ENCODE measurements at places on chromosomes 2 and 18.

DNA sequence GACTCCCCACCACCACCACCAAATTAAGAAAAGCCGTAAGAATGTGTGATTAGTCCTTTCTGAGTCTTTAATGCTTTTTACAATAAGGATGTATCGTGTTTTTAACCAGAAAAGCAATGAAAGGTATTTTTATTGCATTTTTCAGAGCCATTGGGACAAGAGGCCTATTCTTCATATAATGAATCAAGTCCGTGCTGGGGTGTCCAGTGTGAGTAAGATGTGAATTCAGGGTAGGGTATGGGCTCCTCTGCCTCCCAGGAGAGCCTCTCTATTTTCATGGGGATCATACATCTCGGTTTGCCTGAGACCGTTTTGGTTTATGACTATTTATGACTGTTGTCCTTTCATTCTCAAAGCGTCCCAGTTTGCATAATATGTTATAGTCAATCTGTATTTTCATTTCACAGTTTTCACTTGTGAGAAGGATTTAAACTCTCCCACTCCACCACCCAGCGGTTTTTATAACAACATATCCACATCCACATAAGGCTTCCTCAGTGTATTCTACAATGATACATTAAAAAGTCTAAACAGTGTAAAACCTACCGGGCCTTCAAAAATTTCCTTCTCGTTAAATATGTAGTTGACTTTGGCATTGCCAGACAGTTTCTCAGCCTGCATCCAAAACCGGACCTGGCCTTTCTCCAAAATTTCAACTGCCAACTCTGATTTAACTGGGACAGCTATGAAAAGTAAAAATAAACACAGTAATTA, 80.8 kb upstream of the LPIN2 start:
- no peak for DNase-seq

DNA sequence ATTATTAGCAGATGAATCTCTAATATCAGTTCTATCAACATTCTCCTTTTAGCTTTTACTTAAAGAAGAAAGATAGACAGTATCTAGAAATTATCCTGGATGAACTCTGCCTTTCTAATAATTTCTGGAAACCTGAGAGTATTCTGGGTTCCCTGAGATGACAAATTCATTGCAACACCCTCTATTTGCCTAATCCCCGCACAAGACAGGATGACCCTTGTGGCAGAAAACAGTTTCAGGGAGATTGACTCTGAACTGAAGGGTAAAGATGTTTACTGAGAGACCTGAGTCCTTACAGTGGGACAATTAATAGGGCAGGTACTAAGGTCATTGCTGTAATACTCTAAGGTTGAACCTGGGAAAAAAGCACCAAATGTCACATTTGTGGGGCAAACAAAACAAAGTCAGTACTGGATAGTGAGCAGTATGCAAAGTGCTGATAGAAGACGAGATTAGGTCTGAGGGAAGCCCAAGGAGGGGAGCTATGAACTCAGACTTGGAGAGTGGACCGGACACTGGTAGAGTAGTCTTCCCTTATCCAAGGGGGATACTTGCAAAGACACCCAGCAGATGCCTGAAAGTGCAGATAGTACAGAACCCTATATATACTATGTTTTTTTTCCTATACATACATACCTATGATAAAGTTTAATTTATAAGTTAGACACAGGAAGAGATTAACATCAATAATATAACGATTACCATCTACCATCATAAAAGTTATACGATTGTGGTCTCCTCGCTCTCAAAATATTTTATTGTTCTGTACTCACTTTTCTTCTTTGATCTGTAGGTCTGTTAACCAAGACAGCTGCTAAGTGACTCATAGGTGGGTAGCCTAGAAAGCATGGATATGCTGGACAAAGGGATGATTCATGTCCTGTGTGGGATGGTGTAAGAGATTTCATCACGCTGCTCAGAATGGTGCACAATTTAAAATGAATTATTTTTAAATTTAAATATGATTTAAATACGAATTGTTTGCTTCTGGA, 148.3 kb upstream of the KLHL14 start:
- no peak for DNase-seq

DNA sequence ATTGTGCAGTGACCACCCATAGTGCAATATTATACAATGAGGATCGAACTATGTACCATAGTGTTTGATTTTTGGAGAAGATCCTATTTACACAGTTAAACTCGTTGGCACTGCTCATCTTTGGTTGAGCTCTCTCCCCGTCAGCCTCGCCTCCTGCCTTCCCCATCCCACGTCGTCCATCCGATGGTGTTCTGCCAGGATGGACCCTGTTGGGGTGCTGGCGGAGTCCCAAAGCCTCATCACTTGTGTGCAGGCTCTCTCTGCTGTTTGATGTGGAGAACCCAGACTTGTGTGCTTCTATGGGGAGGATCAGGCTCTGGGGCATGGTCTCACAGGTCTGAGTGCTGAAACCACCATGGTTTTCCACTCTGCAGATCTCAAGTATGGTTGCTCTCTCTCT, 85.4 kb downstream of the ITGB1BP1 start:
- DNase-seq = no peak

- no peak for DNase-seq
Measured at GRCh38 chr2:70826696-70827350, 6.4 kb upstream of the CLEC4F start.

DNA sequence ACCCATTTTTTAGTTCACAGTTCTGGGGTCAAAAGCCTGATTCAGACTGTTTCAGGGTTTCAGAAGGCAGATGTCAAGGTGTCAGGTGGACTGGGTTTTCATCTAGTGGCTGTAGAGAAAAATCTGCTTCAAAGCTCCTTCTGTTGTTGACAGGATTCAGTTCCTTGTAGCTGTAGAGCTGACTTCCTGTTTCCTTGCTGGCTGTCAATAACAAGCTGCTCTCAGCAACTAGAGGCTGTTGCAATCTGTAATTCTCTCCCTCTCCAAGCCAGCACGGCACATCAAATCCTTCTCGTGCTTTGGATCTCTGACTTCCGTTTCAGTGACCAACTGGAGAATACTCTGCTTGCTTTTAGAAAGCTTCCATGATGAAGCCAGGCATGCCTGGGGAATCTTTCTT, 179.4 kb downstream of the DOK6 start:
- peak; percentile 23 for DNase-seq

DNA sequence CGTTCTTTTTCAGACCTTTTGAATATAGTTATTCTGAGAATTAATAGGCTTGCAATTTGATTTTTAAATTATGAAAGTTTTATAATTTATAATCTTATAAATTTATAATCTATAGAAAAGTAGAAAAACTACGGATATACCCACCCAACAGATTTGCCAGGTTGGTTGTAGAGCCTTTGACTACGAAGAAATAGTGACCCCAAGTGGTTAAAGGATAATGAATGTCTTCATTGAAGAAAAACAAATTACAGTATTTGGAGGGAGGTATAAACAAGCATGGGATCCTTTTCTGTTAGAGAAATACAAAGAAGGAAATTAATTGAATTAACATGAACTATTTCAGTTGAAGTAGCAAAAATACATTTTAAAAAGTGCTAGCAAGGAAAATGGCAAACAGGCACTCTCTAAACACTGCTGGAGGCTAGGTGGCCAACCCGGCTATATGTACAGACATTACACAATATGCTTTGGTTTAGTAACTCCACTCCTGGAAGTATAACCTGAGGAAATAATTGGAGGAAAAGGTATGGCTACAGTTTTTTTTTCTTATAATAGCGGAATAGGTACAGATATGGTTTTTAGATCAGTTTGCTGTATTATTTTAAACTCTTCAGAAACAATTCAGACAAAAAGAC, 110.9 kb downstream of the MIB1 start:
- peak; percentile 10 for DNase-seq

- DNase-seq = peak; percentile 51
Measured at GRCh38 chr18:46073474-46074331, 1.6 kb upstream of the PSTPIP2 start.

DNA sequence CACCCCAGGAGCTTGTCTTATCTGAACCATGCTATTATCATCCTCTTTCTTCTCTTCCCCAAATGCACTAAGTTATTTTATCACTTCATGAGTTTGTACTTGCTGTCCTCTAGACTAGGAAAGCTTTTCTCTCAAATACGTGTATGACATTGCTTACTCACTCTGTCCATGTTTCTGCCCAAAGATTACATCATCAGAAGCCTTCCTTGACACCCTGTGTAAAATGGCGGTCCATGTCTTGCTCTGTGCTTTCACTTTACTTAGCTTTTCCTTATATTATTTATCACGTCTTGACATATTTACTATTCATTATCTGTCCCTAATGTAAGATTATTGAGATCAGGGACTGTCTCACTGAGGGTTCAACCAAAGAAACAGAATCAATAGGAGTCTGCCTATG, 196.1 kb upstream of the ZEB2 start:
- no peak for DNase-seq

DNA sequence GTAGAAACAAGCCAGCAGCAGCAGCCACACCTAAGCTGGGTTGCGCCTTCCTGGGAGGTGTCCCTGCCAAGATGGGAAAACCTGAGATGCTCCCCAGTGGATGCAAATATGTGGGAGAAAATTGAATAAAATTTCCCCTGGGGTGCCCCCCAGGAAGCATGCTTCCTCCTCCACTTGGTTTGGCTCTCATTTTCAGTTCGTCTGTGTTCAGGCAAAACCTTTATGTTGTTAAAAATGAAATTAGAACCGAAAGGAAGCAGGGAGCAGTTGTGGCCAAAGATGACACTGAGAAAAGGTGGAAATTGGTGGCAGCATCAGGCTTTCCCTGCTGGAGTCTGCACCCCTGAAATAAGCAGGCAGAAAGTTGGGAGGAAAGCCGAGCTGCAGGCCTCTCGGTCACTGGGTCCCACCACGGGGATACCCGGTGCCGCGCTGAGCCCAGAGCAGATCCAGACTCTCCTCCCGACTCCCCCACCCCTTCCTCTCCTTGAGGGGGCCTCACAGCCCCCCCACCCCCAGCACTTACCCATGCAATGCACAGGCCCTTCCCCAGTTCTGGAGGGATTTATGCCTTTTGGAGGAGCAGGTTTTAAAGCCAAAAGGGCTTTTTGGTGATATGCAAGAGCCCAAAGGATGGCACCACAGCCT, 267.7 kb upstream of the SPRED2 start:
- DNase-seq = no peak

- no peak for DNase-seq
Measured at GRCh38 chr2:173808718-173809117, 156.5 kb downstream of the SP3 start.

DNA sequence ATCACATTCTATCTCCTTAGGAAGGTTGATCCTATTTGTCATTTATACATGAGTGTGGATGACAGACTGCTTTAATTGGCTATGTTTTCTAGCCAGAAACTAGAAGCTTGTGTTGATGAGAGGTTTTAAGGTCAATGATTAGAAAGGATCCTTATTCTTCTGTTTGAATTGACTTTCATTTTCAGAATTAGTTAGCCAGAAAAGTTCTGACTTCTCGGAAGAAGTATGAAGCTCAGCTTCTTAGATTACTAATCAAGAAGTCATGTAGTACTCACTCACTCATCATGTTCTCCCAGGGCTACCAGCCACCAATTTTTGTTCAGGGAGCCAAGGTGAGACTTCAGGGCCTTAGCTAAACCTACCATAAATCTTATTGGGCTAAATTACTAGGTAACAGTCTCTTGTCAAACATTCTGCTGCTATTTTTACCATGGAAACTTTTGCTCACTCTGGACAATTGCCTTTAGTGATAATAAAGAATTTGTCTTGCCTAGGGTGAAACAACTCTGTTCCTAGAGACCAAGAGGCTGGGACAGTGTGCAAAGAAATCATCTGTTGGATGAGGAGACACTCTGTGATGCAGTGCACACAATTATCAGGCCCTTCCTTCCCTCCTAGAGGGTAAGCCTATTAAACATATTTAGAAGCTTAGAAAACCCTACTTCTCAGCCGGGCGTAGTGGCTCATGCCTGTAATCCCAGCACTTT, 111.6 kb upstream of the DNMT3A start:
- DNase-seq = no peak

- peak; percentile 28 for DNase-seq
Measured at GRCh38 chr2:100852999-100853908, 33.3 kb downstream of the NPAS2 start.

GRCh38 chr18:56487801-56488200, 150.6 kb downstream of the TXNL1 start:
- no peak for DNase-seq

DNA sequence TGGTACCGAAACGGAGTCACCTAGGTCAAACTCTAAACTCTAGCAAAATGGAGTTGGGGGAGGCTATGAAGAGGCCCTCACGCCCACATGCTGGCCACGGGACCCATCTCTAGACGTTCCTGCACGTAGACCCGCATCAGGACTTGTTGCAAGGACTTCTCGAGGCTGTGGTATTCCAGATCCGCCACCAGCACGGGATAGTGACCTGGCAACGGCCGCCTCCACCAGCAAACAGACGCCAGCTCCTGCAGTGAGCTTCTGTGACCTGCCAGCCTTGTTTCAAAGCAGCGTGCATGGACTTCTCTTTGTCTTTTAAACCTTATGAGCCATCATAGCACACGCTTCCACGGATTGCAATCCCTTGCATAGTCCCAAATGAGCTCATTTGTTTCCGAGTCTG, 40.3 kb upstream of the RALBP1 start:
- no peak for DNase-seq

GRCh38 chr2:32683520-32684086, 55.8 kb downstream of the TTC27 start:
- DNase-seq = no peak

GRCh38 chr18:26206488-26206887, 19.8 kb upstream of the TAF4B start:
- DNase-seq = no peak

- DNase-seq = no peak
Measured at GRCh38 chr18:48203961-48204666, 205.1 kb downstream of the ZBTB7C start.

- peak; percentile 20 for DNase-seq
Measured at GRCh38 chr18:46320297-46320696, 216.1 kb downstream of the HAUS1 start.

GRCh38 chr2:21123473-21124393, at the start of gene TDRD15:
TSS of gene TDRD15 (plus strand) at chr2:21123968. CDS start at chr2:21137468, 13,500 bp downstream.
- DNase-seq = peak; percentile 1

DNA sequence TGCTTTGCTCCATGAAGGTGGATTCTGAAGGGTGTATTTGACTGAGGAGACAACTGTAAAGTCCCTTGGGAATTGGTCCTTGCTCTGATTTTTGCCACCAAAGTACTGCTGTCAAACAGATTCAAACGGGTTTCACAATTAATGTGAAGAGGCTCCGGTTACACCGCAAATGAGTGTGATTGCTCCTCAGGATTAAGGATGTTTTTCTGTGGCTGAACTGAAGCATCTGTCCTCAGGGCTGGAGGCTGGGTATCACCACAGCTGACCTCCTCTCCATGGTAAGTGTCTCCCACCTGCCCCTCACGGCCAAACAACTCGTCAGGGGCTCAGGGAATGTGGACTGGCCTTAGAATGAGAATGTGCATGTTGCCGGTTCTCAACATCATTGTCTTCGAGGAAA, 130.4 kb upstream of the NDUFV2 start:
- DNase-seq = no peak

- DNase-seq = no peak
Measured at GRCh38 chr2:229220254-229220653, 50.8 kb downstream of the PID1 start.

- DNase-seq = no peak
Measured at GRCh38 chr2:30736461-30737325, 70.6 kb downstream of the CAPN13 start.

DNA sequence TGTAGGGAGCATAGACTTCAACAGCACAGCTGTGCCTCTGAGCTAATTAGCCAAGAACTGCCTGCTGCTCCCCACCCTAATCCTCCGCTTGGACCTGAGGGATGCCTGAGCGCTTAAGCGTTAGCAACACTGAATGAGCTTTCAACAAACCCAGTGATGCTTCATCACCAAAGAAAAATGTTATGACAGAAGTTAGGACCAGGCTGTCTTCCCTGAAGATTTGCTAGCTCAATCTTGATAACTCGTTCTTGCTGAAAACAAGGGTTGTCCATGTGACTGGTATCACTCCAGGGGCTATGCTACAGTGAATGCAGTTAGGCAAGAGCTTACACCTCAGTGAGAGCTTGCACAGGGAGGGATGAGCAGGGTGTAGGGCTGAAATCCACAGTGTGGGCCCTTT, 190.7 kb upstream of the SIX2 start:
- DNase-seq = no peak

All from Jurkat, Clone E6-1 (cell line).